ENCODE measurements at places on chromosomes 1 and 21.

DNA sequence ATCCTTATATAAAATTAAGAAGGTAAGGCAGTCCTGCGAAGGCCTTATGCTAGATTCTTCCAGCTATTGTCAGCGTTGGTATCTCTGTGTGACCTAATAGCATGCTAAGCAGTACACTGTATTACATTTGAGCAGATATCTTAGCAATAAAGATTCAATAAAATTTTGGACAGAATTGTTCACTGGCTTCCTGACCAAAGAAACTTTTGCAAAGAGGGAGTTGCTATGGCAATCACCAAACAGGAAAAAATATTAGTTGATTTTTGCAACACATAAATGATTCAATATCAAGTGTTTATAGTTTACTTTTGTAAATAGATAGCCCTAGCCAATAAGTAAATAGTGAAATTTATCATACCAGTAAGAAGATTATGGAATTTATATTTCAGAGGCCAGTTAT, 31.0 kb upstream of the PLEKHO1 start:
- no peak for DNase-seq

GRCh38 chr1:106080608-106081325, 975.7 kb upstream of the PRMT6 start:
- DNase-seq: no peak

DNA sequence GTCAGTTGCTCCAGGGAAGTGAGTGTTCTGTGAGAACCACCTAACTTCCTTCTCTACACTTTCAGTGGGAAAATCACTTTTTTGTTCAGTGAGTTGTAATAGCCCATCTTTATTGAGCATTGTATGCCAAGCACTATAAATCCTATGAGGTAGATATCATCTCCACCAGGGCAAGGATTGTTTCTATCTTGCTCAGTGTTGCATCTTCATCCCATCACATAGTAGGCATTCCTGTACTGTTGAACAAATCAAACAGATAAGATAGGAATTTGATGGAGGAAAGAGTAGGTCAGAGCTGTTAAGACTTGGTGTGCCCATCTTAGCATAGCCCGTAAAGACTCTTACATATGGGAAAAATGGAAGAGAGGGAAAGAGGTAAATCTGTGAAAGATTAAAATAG, 2.9 kb upstream of the PIGV start:
- DNase-seq: no peak

DNA sequence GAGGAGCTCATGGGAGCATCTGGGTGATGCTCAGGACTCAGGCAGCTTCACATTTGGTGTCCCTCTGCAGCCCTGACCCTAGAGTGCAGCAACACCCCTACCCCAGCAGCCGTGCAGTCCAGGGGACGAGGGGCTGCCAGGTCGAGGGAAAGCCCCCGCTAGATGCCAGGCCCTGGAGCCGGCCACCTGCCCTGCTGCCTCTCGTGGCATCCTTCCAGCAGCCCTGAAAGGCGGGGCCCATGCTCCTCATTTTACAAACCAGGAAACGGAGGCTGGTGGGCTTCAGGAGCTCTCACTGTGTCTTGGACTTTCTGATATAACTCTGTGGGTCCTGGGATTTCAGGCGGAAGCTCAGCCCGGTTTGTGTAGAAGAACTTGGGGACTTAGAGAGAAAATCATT, 120.5 kb upstream of the WNT4 start:
- no peak for DNase-seq

DNA sequence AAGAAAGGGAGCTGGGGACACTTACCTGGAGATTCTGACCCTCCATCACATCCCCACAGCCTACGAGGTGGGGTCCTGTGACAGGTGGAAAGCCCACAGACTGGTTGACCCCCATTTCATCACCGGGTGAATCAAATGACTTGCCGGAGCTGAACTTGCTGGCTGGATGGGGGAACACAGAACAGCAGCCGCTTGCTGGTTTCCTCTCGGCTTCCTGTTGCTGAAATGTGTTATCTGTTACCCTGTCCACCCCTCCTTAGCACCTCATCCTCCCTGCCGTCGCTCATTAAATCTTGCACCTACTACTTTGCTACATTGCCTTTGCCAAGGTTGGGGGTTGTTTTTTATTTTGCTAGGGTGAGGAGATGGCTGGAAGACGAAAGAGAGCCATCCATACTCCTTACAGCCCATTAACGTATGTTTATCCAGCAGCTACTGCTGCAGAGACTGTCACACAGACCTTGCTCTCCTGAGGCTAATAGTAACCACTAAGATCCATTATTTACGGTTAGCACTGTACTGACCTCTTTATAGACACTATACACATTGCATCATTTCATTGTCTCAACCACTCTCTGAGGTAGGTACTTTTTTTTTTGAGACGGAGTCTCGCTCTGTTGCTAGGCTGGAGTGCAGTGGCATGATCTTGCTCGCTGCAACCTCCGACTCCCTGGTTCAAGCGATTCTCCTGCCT, 7.0 kb downstream of the PAFAH2 start:
- DNase-seq: peak; percentile 60

- no peak for DNase-seq
Measured at GRCh38 chr1:81371864-81372263, 428.9 kb upstream of the ADGRL2 start.
